WERI-Rb-1 (cell line): ENCODE measurements at places on chromosomes 12 and 14.

DNA sequence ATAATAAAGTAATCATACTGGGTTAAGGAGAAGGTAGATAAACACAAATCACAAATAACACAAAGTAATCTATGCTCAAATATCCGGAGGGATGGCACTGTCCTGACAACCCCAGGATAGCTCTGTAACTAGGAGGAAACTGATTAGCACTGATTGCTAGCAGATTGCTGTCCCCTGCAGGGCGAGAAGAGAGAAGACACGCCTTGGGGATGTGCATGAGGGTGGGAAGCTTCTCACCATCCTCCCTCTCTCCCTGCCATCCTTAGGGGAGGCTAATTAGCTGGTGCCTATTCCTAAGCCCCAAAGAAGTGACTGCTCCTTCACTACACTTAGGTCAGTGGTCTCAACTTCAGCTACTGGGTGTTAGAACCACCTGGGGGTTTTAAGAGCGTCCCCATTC is 27.0 kb upstream of the TMEM260 start:
- peak; percentile 53 for DNase-seq

DNA sequence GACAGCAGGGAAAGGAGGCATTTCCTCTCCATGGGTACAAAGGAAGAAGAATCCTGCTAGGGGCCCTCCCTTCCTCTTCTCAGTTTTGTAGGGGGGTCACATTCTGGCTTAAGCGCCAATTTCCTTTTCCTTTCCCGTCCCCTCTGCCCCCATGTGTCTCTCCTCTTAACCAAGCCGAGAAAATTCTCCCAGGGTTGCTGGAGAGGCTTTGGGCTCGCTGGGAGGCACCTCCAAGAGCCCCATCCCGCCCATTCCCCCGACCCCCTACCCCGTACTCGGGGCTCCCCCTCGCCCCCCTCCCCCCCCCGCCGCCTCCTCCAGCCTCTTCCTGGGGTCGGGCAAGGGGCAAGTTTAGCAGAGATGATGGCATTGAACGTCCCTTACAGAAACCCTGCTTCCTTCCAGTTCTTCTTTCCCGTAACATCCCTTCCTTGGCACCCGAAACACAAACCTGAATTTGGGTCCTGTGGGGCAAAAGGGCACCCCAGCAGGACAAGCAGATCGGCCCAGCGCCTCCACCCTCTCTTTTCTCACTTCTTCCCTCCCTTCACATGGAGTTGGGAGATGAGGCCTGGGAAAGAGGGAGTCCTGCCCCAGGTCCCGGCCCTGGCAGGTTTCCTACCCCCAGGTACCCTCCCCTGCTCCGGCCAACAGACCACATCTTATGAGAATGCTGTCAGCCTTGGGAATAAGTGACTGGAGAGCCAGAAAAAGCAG is 13.7 kb downstream of the PLEKHG6 start:
- DNase-seq, result no peak

- no peak for DNase-seq
Measured at GRCh38 chr14:73712540-73713180, 1.5 kb downstream of the PNMA1 start.

DNA sequence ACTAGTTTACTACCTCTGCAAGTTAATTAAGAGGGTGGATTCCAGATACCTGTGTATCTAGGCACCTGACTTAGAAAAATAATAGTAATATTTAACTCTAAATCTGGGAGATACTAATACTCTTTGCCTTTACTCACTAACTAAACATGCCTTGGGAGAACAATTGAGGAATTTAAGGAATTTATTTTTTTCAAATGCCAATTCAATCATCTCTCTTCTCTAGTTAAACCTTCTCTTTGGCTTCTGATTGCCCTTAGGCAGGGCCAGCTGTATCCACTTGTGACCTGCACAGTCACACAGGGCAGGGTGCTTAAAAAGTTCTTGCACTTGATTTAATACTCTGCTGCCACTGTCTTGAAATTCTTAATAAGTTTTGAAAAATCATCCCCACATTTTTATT is 142.4 kb downstream of the PLCZ1 start:
- DNase-seq, result peak; percentile 19

GRCh38 chr12:22322091-22322490 is 12.4 kb downstream of the ST8SIA1 start:
- no peak for DNase-seq

DNA sequence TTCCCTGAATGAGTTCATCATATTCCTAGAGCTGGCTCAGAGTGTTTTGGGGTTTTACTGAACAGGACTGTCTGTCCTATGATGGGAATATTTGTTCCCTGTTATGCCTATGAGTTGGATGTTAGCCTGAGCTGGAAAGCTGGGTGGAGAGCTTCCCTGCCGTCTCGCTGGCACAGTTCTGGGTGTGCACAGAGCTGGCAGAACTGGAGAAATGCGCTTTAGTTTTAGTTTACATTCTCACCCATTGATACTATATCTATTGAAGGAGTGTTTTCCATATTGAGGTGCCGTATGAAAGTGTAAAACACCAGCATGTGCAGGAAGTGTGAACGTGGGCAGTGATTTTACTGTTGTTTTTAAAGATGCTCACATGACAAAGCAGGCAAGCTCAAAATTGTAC is 462.3 kb downstream of the EGLN3 start:
- DNase-seq, result no peak

DNA sequence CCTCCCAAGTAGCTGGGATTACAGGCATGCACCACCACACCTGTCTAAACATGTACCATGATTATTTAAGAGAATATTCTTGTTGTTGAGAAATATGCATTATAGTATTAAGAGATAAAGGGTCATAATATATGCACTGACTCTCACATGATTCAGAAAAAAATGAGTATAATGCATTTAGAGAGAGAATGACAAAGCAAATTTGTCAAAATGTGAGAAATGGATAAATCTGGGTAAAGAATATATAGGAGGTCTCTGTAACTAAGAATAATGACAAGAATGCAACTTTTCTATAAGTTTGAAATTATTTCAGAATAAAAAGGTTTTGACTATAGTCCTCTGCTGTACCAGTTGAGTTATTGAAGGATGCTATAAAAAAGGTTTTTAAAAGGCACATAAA is 28.1 kb upstream of the ZNF740 start:
- no peak for DNase-seq

GRCh38 chr12:54378796-54379397 is 5.6 kb downstream of the ZNF385A start:
- peak; percentile 57 for DNase-seq
